Activated T-helper 1 cell treated with anti-CD3 and anti-CD28 coated beads, Interleukin-12 subunit alpha, Interleukin-12 subunit beta, Interleukin-2, Interleukin-4 antibody, amounts not matched to agents 30 ng/mL and 10 ng/mL and 1 ng/mL, durations not matched to agents 14 hours and 24 hours and 36 hours (primary cell): ENCODE measurements at places on chromosomes 4 and X. TPM values are rescaled to one million over a fixed set of nuclear protein-coding genes. Genes with fewer than 3 reads are reported as not detected.
A peak's percentile ranks its signal among the peaks of the same experiment; 100 is the strongest.

DNA sequence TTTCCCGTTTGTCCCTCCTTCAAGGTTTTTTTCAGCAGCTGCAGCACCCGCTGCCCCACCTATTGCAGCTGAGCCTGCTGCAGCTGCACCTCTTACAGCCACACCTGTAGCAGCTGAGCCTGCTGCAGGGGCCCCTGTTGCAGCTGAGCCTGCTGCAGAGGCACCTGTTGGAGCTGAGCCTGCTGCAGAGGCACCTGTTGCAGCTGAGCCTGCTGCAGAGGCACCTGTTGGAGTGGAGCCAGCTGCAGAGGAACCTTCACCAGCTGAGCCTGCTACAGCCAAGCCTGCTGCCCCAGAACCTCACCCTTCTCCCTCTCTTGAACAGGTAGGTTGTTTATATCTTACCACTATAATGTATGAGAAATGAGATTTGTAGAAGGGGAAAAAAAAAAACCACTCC is 4.5 kb downstream of the PRR27 start:
- DNase-seq, result no peak

Gene EIF4E
- total RNA-seq, result 137 and 147 TPM in 2 replicates

DNA sequence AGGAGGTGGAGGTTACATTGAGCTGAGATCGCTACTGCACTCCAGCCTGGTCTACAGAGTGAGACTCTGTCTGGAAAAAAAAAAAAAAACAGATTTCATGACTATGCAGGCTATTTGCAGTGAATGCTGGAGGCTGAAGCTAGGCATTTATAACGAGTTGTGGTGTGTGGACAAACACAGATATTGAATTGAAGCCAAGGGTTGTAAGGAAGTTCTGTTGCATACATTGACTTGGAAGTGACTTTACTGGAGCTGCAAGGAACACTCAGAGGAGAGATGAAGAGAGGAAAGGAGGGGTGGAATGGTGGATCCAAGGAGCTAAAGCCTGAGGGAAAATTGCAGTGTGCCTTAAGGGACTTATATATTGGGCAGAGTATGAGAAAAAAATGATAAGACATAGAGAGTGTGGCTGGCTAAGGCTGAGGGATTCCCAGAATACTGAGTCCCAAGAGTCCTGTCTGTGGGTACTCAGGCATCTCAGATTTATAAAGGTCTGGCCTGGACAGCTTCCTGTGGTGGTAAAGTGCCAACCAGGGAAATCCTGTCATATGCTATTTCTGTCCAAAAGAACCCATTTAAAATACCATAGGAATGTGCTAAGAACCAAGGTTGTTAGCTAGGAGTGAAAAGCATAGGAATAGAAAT is 87.8 kb upstream of the GUCY1A1 start:
- no peak for DNase-seq

DNA sequence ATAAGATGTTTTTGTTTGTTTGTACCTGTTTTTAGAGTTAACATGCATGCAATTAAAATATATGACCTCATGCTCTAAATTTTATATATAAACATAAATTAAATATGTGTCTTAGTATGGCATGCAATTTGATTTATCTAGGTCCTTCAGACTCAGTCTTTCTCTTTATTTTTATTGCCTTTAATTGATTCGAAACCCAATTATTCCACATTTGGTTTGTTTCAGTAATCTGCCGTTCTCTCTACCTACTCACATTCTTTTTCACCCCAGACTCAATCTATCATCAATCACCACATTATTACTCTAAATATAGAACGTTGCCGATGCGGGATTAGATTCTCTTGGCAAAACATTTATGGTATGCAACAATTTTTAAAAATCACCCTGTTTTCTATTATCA is 1492.8 kb downstream of the RAPGEF2 start:
- DNase-seq, result no peak

Gene ADH1A
- total RNA-seq, result not detected in 2 replicates

- DNase-seq, result no peak
These were observed 58.5 kb upstream of the SMAD1 start for GRCh38 chr4:145423017-145423708.

Gene EXOC1L
- total RNA-seq, result not detected in 2 replicates

Gene ABCG2
- 0.34 TPM in 2 replicates for total RNA-seq

- DNase-seq, result peak; percentile 71
These were observed 27.2 kb downstream of the TACC3 start for GRCh38 chr4:1748465-1748995.

DNA sequence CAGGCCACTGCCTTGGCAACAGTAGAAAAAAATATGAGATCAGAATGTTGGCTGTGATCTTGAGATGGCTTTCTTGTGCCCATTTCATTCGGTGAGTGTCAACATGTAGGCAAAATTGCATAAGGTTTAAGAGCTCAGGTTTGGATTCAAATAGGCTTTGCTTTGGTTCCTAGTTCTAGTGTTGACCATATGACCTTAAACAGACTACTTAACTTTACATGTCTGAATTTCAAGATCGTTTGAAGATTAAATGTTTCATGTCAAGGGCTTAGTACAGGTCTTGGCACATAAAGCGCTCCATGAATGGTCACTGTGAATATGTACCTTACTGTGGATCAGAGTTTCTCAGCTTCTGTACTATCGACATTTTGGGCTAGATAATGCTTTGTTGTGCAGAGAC is 204.2 kb downstream of the MGST2 start:
- no peak for DNase-seq

Gene GABRB1
- not detected in 2 replicates for total RNA-seq
